Astrocyte (in vitro differentiated cells and primary cell): ENCODE measurements at places on chromosomes 6 and 20. TPM values are rescaled to one million over a fixed set of nuclear protein-coding genes. Genes with fewer than 3 reads are reported as not detected.

TP53INP2 gene
- total RNA-seq: 19.6 and 22.7 TPM in 2 replicates

ZNF311 gene
- 1.2 and 1.7 TPM in 2 replicates for total RNA-seq

KCNG1 gene
- 45.5 and 45.9 TPM in 2 replicates for total RNA-seq

UBD gene
- 9.9 and 13.2 TPM in 2 replicates for total RNA-seq

LZTS3 gene
- 11.2 and 12.6 TPM in 2 replicates for total RNA-seq

RNF8 gene
- total RNA-seq: 22.4 and 25.1 TPM in 2 replicates

RAET1E gene
- not detected in 2 replicates for total RNA-seq

BPIFB2 gene
- total RNA-seq: not detected in 2 replicates

DLL1 gene
- total RNA-seq: 1.6 and 2.0 TPM in 2 replicates

TNFRSF6B gene
- total RNA-seq: 2.0 and 2.8 TPM in 2 replicates

FAXC gene
- 7.4 and 9.9 TPM in 2 replicates for total RNA-seq

BPIFB4 gene
- not detected in 2 replicates for total RNA-seq

RAB44 gene
- total RNA-seq: 0.14 and 0.16 TPM in 2 replicates

HCRTR2 gene
- total RNA-seq: 0.23 and 0.36 TPM in 2 replicates

GGT7 gene
- 15.6 and 17.3 TPM in 2 replicates for total RNA-seq

MDFI gene
- 144 and 167 TPM in 2 replicates for total RNA-seq

ZBP1 gene
- total RNA-seq: not detected in 2 replicates

RCAN2 gene
- 9.9 and 10.6 TPM in 2 replicates for total RNA-seq

C6orf15 gene
- 4.6 and 6.4 TPM in 2 replicates for total RNA-seq

PKIB gene
- 64.1 and 74.6 TPM in 2 replicates for total RNA-seq

MYH7B gene
- 0.05 and 0.11 TPM in 2 replicates for total RNA-seq

GID8 gene
- 37.1 and 37.3 TPM in 2 replicates for total RNA-seq

GPR63 gene
- 1.6 and 1.8 TPM in 2 replicates for total RNA-seq
